Smooth muscle cell of the pulmonary artery (primary cell): ENCODE measurements at places on chromosomes 6 and 20. TPM values are rescaled to one million over a fixed set of nuclear protein-coding genes. Genes with fewer than 3 reads are reported as not detected.

The C6orf132 gene
- total RNA-seq, result 0.66 and 2.5 TPM in 2 replicates

The CCN6 gene
- total RNA-seq, result 0.10 TPM in 1 of 2 replicates, not detected in the other

The ANGPT4 gene
- total RNA-seq, result not detected in 2 replicates

The NT5E gene
- total RNA-seq, result 593 and 667 TPM in 2 replicates

The MEP1A gene
- total RNA-seq, result not detected in 2 replicates

The SNAP25 gene
- 0.53 and 1.1 TPM in 2 replicates for total RNA-seq

The ZNF334 gene
- total RNA-seq, result 0.83 and 3.9 TPM in 2 replicates

The VWA7 gene
- total RNA-seq, result 0.26 and 0.46 TPM in 2 replicates

The KIF6 gene
- 0.26 and 0.33 TPM in 2 replicates for total RNA-seq

The KCNK5 gene
- 0.03 and 0.07 TPM in 2 replicates for total RNA-seq

The CPXM1 gene
- 0.33 TPM in 1 of 2 replicates, not detected in the other for total RNA-seq
